ENCODE measurements at places on chromosomes 1 and 21.

DNA sequence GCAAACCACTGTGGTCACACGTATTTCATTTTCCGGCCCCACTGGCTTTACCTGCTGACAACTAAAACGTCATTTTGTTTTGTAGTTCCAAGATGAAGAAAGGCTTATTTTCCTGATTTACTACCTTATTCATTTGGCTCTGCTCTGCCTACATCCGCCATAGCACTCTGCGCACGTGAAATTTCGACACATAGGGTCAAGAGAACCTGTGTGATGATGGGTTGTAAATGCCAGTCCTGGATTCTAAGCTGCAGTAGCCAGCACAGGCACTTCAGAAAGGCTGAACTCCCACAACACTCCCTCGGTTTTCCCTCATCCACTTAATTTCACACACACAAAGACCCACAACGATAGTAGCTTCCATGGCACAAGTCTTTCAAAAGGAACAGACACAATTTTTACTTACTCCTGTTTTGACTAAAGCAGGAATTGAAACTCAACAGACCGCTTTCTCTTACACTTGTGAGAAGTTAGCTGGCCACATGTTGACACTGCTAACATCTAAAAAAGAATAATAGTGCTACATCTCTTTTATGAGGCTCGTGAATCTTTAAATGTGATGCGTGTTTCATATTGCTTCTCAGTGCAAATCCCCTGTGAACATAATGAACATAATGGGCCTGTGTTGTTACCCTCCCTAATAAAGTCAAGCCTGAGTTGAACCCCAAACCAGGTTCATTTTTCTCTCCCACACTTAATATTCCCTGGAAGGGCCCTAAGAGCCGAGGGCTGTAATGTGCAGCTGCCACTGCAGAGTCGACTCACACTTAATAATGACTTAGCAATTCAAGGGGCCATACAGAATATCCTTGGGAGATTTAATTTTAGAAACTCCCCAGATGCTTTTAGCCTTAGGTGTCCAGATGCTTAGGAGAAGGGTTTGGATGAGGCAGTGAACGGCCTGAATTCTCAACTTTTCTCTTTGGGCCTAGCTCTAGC lies 1.5 kb upstream of the RUNX1 start:
- H3K4me1 ChIP-seq = peaks cover 34% of the 10 kb centered on the region
- peaks cover 4% of the 10 kb centered on the region for H3K27me3 ChIP-seq
- DNase-seq = no peak
- no peak overlapping the region for H3K4me3 ChIP-seq

GRCh38 chr1:53273526-53273925 lies 35.2 kb upstream of the MAGOH start:
- no peak overlapping the region for H3K27ac ChIP-seq
- DNase-seq = no peak
- H3K27me3 ChIP-seq = peaks cover 10% of the 10 kb centered on the region
- H3K36me3 ChIP-seq = peaks cover 15% of the 10 kb centered on the region

- no peak for DNase-seq
- peak overlapping the region; percentile 96 for H3K27ac ChIP-seq
- H3K27me3 ChIP-seq = no peaks in the 10 kb centered on the region
Observed at GRCh38 chr1:174074757-174075156, 52.6 kb upstream of the RC3H1 start.

DNA sequence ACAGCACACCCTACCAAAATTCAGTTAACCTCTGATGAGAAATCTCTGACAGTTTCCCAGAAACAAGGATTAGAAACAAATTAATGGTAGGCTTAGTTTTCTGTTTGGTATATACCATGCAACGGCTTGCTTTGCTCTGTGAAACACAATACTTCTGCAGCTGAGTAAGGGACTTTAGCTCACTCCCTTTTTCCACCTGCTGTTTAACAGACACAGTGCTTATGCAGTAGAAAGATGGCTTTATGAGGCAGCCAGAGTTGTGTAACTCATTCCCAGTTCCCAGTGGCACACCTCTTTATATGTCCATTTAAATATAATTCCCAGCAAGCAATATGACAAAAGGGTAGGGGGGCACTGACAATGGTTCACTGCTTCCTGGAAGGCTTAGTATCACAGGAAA lies 124.0 kb downstream of the PIGK start:
- H3K27ac ChIP-seq = no peak overlapping the region
- H3K4me1 ChIP-seq = no peaks in the 10 kb centered on the region
- no peak for DNase-seq
- no peaks in the 10 kb centered on the region for H3K27me3 ChIP-seq

- H3K36me3 ChIP-seq = no peaks in the 10 kb centered on the region
- no peak for DNase-seq
- peaks cover 21% of the 10 kb centered on the region for H3K4me1 ChIP-seq
- H3K27me3 ChIP-seq = peaks cover 2% of the 10 kb centered on the region
Observed at GRCh38 chr1:32992489-32993323, 28.1 kb upstream of the RNF19B start.

- no peak overlapping the region for H3K27ac ChIP-seq
- H3K4me1 ChIP-seq = peaks cover 11% of the 10 kb centered on the region
- no peak overlapping the region for H3K4me3 ChIP-seq
- DNase-seq = no peak
Observed at GRCh38 chr1:93686504-93687250, 5.0 kb upstream of the BCAR3 start.

- no peak overlapping the region for H3K4me3 ChIP-seq
- no peak overlapping the region for H3K27ac ChIP-seq
- no peaks in the 10 kb centered on the region for H3K4me1 ChIP-seq
- H3K27me3 ChIP-seq = peaks cover 2% of the 10 kb centered on the region
- no peak for DNase-seq
Observed at GRCh38 chr21:44005593-44005992, 6.5 kb upstream of the TRAPPC10 start.

- no peak for DNase-seq
- no peaks in the 10 kb centered on the region for H3K36me3 ChIP-seq
- no peak overlapping the region for H3K4me3 ChIP-seq
- no peak overlapping the region for H3K27ac ChIP-seq
Observed at GRCh38 chr1:78688697-78689096, 39.1 kb downstream of the IFI44 start.

DNA sequence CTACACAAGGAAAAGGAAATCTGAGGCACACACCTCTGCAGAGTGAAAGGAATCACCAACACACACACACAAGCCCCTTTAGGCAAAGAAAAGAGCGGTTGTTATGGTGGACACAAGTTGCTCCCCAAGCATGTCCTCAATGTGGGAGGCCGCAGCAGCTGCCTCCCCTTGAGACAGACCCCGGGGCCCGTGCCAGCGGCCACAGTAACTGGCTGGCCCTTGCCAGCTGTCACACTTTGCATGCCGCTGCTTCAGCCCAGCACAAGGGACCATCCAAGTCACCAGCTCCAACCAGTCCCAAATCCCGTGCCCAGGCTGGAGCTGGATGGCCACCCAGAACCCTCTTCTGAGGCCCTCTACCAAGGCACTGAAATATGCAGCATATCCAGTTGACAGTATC lies 2.9 kb upstream of the OLIG1 start:
- H3K27ac ChIP-seq = no peak overlapping the region
- peaks cover 34% of the 10 kb centered on the region for H3K4me1 ChIP-seq
- H3K27me3 ChIP-seq = peaks cover 14% of the 10 kb centered on the region
- H3K4me3 ChIP-seq = no peak overlapping the region

DNA sequence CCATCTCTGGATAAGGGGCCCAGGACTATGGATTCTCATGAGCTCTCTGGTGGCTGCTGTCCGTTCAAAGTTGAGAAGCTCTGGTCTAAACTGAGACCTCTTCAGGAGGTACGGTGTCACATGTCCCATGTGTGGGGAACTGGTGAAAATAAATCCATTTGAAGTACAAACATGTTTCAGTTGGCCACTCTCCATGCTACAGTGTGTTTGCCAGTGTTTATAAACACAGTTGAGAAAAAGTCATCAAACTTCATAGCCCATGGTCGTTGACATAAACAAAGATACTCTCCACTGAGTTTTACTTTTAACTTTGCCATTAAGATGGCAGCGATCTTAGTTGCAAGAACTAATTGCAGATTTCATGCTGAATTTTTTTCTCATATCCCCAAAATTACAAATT lies 72.8 kb downstream of the PSMG1 start:
- H3K27ac ChIP-seq = no peak overlapping the region
- no peak for DNase-seq
- peaks cover 2% of the 10 kb centered on the region for H3K27me3 ChIP-seq

DNA sequence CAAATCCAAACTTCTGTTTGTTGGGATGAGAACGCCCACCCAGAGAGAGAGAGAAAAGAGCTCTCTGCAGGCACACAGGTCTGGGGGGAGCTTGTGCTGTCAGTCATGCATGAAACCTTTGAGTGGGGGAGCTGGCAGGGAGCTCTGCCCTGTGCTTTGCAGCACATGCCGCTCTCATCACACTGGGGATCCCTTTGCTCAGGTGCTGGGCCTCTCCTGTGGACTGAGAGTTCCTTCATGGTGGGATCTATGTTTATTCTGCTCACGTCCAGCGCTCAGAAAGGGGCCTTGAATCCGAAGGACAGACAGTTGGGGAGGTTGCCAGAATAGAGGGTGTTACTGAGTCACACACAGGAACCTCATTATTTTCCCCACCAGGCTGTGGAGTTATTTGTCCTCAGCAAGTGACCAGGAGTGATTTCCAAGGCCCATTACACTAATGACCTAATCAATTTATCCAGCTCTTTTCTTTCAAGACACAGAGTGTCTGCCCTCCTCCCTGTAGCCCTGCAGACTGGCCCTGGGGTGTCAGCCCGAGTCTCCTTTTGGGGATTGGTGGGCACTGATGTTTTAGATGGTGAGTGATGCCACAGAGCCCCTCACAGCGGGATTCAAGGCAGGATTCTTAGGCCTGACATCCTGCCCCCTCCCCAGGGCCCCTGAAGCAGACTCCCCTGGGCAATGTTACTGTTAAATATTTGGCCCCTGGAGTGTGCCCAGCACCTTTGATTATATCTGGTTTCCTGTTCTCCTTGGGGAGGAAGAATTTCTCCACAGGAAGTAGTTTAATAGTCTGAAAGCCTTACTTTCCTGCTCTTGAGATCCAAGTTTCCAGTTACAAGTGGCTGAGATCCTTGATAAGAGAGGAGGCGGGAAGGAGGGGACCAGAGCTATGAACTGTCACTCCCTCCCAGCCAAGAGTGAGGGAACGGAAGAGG lies 22.3 kb downstream of the MYBPH start:
- H3K36me3 ChIP-seq = peaks cover 13% of the 10 kb centered on the region
- no peak for DNase-seq
- no peak overlapping the region for H3K27ac ChIP-seq
- peaks cover 7% of the 10 kb centered on the region for H3K27me3 ChIP-seq

DNA sequence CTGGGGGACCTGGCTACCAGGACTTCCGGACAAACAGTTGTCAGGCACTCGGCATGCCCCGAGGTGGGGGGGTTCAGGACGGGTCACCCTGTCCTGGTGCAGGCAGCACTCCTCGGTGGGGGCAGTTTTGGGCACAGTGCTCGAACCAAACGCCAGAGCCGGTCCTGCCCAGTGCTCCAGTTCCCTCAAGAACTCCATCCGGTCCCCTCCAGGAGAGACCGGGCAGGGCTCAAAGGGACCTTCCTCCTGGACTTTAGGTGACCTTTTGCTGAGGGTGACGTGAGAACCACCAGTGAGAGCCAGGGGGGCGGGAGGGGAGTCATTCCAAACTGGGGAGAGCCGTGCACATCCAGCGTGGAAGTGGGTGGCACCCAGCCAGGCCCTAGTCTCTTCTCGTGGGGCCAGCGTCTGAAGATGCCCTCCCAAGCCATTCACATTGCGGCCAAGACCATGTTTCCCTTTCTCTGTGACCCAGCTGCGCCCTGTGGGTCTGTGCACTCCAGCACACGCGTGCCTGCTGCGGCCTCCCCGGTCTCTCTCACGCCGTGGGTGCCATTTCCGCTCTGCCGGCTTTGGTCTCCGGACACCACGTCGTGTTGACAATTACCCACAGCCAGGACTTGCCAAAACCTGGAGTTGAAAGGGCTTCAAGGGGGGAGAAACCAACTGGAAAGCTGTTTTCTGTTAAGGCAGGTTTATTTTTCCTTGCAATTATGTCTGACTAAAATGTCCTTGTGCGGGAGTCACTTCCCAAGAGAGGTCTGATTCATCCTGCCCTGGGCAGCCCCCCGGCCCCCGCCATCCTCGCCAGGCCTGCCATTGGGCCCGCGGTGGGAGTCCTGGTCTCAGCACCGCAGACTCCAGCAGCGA lies 178.8 kb upstream of the ARHGEF16 start:
- H3K27ac ChIP-seq = no peak overlapping the region
- no peak for DNase-seq
- H3K4me1 ChIP-seq = no peaks in the 10 kb centered on the region
- H3K4me3 ChIP-seq = no peak overlapping the region

DNA sequence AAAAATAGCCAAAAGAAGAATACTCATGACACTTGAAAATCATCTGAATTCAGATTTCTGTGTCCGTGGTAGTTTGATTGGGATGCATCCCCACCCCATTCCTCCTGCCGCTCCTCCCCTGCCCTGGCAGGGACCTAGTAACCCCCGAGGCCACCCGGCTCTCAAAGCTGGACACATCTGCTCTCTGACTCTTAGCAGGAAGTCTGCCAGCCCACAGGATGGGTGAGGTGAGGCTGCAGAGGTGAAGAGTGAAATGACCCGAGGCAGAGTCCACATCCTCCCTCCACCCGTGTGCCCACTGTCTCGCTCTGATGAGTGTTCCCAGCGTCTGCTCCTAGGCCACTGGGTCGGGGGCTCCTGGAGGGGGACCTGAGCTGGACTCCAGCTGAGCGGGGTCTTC lies 308.5 kb upstream of the VAMP3 start:
- peaks cover 4% of the 10 kb centered on the region for H3K27me3 ChIP-seq
- H3K27ac ChIP-seq = no peak overlapping the region
- H3K4me3 ChIP-seq = no peak overlapping the region
- no peaks in the 10 kb centered on the region for H3K4me1 ChIP-seq

DNA sequence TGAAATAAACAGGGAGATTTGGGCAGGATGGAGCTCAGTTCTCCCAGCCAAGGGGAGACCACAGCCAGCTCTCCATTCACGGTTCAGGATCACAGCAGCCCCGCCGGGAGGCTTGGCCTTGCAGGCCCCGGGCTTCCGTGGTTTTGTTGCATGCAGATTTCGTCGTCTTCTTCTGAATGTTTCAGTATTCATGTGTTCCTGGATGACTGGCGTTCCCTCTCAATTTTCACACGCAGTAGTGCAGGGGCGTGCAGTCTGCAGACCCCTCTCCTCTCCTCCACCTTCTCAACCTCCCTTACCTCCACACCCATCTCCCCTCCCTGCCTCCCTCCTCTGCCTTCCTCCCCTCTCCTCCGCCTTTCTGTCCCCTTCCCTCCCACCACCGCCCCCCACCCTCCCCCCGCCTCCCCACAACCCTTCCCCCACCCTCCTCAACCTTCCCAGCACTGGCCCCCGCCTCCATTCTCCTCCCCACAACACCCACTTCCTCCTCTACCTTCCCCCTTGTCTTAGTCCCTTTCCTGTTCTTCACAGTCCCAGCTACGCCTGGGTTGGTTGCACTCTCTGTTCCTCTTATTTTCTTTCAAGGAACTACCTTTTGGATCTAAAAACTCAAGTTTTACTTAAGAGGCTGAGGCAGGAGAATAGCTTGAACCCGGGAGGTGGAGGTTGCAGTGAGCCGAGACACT lies 8.4 kb upstream of the SLC19A1 start:
- no peaks in the 10 kb centered on the region for H3K36me3 ChIP-seq
- H3K27ac ChIP-seq = peak overlapping the region; percentile 81
- H3K4me3 ChIP-seq = no peak overlapping the region
- peaks cover 21% of the 10 kb centered on the region for H3K4me1 ChIP-seq
- DNase-seq = no peak

Data from endothelial cell (in vitro differentiated cells).